ENCODE measurements at places on chromosomes 1 and 21.

GRCh38 chr1:3885611-3886010 lies 14.5 kb downstream of the C1orf174 start:
- DNase-seq: no peak

DNA sequence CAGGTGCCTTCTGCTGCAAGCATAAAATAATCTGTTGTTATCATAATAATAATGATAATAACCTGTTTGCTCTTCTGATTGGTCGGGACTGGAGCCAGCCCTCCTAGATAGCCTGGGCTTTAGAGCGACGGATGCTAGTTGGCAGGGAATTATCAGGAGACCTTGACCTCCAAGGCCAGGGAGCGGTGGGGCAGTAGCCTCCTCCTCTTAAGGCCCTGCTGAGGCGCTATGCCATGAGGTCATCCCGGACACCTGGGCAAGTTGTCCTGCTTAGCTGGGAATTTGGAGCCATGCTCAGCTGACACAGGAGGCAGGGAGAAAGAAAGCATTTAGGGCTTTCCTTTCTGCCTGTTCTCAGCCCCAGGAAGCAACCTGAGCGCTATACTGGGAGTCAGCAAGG lies 15.6 kb downstream of the C1orf115 start:
- no peak for DNase-seq

GRCh38 chr1:7769673-7770412 lies 1.3 kb upstream of the VAMP3 start:
- DNase-seq: no peak

- DNase-seq: no peak
Measured at GRCh38 chr1:39113109-39113743, 87.1 kb downstream of the NDUFS5 start.

GRCh38 chr1:77014073-77014788 lies 147.0 kb downstream of the ST6GALNAC5 start:
- no peak for DNase-seq

- DNase-seq: peak; percentile 68
Measured at GRCh38 chr1:221263831-221264767, 384.9 kb downstream of the HLX start.

DNA sequence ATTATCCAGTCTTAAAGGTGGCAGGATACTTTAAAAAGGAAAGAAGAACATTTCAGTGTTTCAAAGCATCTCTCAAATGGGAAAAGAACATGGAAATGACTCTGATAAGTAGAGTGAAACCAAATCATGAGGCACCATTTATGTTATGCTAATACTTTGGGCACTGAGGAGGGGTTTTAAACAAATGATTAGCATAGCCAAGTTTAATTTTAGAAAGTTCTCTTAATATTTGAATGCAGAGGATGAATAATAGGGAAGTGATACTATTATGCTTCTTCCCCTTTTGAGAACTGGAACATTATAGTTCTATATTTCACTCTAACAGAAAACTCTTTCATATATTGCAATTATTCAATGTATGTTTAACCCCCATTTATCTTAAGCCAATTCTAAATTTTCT lies 1181.9 kb upstream of the PRMT6 start:
- DNase-seq: no peak

- DNase-seq: no peak
Measured at GRCh38 chr1:178694923-178695525, 30.0 kb upstream of the RALGPS2 start.

- no peak for DNase-seq
Measured at GRCh38 chr1:98839840-98840239, 164.8 kb downstream of the PLPPR5 start.

DNA sequence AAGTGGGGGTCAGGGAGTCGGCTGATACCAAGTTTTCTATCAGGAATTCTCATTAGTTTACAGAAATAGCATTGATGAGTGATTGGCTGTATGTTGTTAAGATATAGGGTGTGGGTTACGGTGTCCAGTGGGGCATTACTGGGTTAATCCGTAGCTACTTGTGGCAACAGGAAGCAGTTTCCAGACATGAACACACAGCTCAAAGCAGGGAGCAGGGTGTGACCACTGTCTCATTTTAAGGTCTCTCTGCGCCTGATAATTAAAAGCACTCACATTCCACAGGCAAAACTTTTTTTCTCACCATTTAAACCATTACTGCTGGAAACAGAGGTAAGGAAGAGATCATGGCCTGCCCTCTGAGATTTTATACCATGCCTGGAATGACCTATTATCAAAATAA lies 114.9 kb downstream of the SIK1 start:
- DNase-seq: no peak

DNA sequence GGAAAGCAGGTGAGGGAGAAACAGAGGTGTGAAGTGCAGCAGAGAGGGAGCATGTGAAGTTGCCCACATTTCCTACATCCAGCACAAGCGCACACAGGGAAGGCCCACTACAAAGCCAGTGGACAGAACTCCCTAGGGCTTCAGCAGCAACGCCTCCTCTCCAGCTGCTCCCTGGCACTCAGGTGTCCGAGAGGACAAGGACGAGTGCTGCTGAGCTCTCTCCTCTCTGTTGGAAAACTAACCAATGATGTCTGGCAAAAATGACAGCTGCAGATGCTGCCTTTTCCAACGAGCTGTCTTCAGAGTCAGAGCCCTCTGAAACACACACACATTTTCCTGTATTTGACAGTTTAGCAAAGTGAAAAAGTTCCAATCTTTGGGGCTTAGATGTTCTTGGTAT lies 86.8 kb downstream of the HSF2BP start:
- no peak for DNase-seq

GRCh38 chr1:156623946-156624813 lies 5.0 kb downstream of the HAPLN2 start:
- peak; percentile 64 for DNase-seq

DNA sequence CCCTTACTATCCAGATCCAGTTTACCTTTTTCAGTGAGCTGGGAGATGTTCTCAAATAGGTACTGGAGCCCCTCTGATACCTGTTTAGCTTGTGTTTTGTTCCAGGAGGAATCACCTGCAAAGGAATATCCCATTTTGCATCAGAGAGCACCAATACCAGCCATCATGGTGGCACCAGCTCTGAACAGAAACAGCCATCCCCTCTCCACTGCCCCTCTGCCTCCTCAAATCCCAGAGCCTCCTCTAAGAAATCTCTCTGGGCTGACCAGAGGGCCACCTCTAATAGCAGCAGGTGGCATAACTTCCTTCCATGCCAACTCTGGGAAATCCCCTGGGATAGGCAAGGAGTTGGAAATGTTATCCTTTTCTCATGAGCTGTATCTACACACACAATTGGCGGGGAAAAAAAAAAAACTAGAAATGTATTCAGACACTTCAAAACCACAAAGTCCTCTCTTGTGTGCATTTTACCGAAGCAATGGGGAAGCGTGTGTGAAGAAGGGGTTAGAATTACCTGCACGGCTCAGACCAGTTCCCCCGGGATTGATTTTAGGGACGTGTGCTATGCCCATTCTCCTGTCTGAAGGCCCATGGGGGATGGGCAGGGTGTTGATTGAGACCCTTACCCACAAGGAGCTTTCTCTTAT lies 2.4 kb downstream of the PGLYRP4 start:
- DNase-seq: no peak

DNA sequence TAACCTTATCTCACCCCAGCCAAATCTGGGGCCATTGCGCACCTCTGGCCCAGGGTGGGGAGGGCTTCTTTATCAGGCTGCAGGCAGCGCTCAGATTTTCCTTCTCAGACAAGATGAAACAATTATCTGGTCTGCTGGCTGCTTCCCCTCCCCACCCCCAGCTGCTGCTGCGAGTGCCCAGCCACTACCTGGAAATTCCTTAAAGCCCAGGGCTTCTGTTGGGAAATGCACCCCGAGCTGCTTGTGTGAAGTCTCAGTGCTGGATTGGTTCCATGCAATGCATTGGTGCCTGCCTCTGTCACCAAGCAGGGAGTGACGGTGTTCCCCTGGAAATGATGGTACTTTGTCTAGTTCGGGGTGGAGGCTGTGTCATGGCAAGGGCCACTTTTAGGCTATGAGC lies 18.5 kb upstream of the ACTL8 start:
- no peak for DNase-seq

GRCh38 chr1:238107322-238107721 lies 216.6 kb upstream of the ZP4 start:
- no peak for DNase-seq

GRCh38 chr1:9151328-9151860 lies 22.5 kb upstream of the GPR157 start:
- DNase-seq: peak; percentile 40

GRCh38 chr1:32612189-32612881 lies 38.0 kb downstream of the ZBTB8OS start:
- peak; percentile 89 for DNase-seq

GRCh38 chr1:175673371-175674150 lies 69.8 kb downstream of the TNR start:
- no peak for DNase-seq

DNA sequence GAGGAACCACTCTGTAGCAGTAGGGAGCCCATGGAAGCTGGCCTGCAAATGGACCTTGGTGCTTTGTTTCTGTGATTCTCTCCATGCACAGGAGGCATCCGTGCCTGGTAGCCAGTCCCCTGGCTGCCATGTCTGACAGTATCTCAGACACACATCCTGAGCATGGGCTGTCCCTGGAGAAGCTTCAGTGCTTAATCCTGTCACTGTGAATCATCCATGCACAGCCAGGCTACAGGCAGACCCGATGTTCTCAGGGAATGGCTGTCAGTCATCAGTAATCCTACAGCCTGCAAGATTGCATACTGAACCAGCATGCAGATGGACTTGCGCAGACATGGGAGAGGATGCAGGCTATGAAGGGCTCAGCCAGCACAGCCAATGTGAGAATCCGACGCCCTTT lies 606.3 kb upstream of the PLXNA2 start:
- no peak for DNase-seq

DNA sequence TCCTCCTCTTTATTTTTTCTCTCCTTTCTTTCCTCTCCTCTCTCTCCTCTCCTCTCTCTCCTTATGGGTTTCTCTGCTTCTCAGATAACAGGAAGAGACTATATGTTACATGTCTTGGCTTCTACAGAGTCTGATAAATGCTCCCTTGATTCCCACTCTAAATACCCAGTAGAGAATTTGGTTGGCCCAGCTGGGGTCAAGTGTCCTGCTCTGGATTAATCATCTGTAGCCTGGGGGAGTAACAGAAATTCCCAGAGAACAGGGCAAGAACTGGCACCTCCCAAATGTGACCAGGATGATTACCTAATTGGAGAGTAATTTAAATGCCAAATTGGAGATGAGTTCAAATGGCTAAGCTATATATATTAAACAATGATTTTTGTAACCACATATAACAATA lies 146.1 kb upstream of the LMO4 start:
- DNase-seq: no peak

- DNase-seq: no peak
Measured at GRCh38 chr1:156337888-156338179, 258 bp downstream of the CCT3 start.

DNA sequence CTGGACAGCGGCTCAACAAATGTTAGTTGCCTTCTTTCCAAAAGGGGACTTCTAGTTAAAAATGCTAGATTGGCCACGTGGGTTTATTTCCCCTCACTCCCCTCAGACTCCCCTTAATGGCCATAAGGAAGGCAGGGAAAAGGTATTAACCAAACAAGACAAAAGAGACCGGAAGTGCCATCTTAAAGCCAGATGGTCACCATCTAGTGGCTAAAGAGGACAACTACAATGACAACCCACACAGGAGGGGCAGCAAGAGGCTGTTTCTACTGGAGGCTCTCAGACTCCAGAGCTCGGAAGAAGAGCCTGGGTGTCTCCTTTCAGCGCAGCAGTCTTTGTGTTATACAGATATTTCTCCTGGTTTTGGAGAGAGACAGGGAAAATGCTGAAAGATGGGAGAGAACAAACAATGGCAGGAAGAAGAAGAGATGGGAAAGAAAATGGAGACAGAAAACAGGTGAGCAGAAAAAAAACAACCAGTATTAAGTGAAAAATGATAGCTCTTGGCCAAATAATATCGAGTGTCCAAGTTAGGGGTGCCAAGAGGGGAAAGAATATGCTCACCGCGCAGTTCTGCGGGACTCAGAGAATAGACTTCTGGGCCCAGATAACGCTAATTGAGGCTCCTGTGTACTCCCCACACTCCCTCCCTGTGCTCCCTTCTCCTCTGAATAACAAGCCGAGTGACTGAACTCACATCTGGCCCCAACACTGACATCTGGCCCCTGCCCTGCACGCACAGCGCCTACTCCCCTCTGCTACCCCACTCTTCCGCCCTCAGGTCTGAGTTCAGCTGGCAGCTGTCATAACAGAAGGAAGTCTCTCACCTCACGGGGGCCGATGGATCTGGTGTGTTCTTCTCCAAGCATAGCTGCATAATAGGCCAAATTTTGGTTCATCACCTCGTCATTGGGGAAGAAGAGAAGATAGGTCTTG lies 9.6 kb downstream of the P3H1 start:
- no peak for DNase-seq

- no peak for DNase-seq
Measured at GRCh38 chr1:76279101-76279748, 204.7 kb downstream of the ST6GALNAC3 start.

- peak; percentile 21 for DNase-seq
Measured at GRCh38 chr1:202086579-202087350, 36.0 kb upstream of the GPR37L1 start.

GRCh38 chr1:10901091-10901890 lies 104.8 kb upstream of the CASZ1 start:
- no peak for DNase-seq

GRCh38 chr1:31400393-31400792 lies 12.6 kb upstream of the SERINC2 start:
- DNase-seq: no peak

DNA sequence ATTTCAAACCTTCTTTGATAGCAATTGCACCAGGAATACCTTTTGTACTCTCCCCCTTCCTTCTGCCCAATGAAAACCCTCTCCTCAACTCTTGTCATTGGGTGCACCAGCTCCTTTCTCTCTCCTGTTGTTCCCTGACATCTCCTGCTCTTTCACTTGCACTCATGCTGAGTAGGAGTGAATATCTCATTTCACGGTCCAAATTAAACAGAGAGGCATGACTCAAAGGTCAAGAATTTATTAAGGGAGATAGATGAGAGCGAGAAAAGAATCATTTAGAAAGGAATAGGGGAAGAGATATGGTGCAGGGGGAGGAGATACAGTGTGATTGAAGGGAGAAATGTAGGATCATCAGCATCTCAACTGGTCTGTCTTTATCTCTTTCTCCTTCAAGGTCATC lies 22.1 kb downstream of the AIM2 start:
- DNase-seq: no peak

DNA sequence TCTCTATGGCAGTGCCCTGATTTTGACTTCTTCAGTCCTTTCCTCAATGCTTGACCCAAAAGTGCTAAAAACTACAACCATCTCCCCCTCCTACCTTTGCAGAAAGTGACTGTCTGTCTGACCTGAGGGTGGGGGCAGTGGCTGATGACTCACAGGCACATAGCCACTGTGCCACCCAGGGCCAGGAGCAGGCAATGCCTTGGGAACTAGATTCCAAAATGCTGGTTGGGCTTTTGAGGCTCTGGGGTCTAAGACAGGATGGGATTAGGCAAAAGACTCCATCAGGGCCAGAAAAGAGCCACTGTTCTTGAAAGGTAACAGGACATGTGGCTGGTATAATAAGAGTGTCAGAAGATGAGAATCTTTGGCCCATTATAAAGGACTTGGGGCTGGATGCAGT lies 129.5 kb upstream of the KIAA0040 start:
- DNase-seq: no peak

GRCh38 chr1:212699104-212699624 lies 476 bp downstream of the BATF3 start:
- peak; percentile 37 for DNase-seq

All from heart right ventricle (tissue), 16 donors.